A549 treated with Hydrocortisone at 1 μM for 4 hours (cell line): ENCODE measurements at places on chromosomes 1 and 21. TPM values are rescaled to one million over a fixed set of nuclear protein-coding genes. Genes with fewer than 3 reads are reported as not detected.

Gene CLCNKA
- total RNA-seq: 0.03 to 0.06 TPM (median 0.06 TPM) in 3 of 5 replicates, not detected in the others

Gene TGFB2
- total RNA-seq: 10.1 to 13.5 TPM (median 12.3 TPM) in 5 replicates

Gene GFI1
- total RNA-seq: 0.10 to 0.40 TPM (median 0.20 TPM) in 5 replicates

Gene LCE1C
- not detected in 5 replicates for total RNA-seq

Gene FAM151A
- 0.15 to 0.29 TPM (median 0.24 TPM) in 5 replicates for total RNA-seq

Gene ADCY10
- 0.03 to 0.38 TPM (median 0.10 TPM) in 3 of 5 replicates, not detected in the others for total RNA-seq

Gene TSTD1
- 0.36 to 0.44 TPM (median 0.39 TPM) in 4 of 5 replicates, not detected in the other for total RNA-seq

Gene CNKSR1
- total RNA-seq: 0.15 to 0.51 TPM (median 0.30 TPM) in 5 replicates

Gene PGLYRP4
- total RNA-seq: not detected in 5 replicates

Gene LRIG2
- 2.7 to 4.0 TPM (median 3.5 TPM) in 5 replicates for total RNA-seq

Gene LCE2A
- not detected in 5 replicates for total RNA-seq

Gene C1QB
- not detected in 5 replicates for total RNA-seq

Gene RAB3GAP2
- 9.7 to 17.6 TPM (median 13.3 TPM) in 5 replicates for total RNA-seq

Gene ADGRL4
- total RNA-seq: not detected in 5 replicates

Gene SPATA1
- 0.63 to 1.6 TPM (median 1.5 TPM) in 5 replicates for total RNA-seq

Gene CADM3
- total RNA-seq: 0.02 to 0.15 TPM (median 0.08 TPM) in 5 replicates

Gene KRTAP10-4
- not detected in 5 replicates for total RNA-seq

Gene KRTAP20-2
- not detected in 5 replicates for total RNA-seq

Gene FAM167B
- total RNA-seq: 0.16 to 0.70 TPM (median 0.55 TPM) in 5 replicates

Gene CCDC181
- total RNA-seq: 0.06 to 0.22 TPM (median 0.13 TPM) in 4 of 5 replicates, not detected in the other

Gene CD247
- total RNA-seq: 0.38 to 0.83 TPM (median 0.61 TPM) in 5 replicates

Gene GIPC2
- total RNA-seq: 0.03 to 0.07 TPM in 2 of 5 replicates, not detected in the others

Gene C1orf226
- total RNA-seq: 0.70 to 0.93 TPM (median 0.79 TPM) in 5 replicates

Gene PLPPR4
- total RNA-seq: 0.02 TPM in 1 of 5 replicates, not detected in the others

Gene BCL2L15
- total RNA-seq: 0.52 to 0.73 TPM (median 0.61 TPM) in 5 replicates

Gene POLR3C
- total RNA-seq: 34.7 to 43.8 TPM (median 38.0 TPM) in 5 replicates

Gene S100A5
- 0.64 to 1.2 TPM (median 0.83 TPM) in 5 replicates for total RNA-seq

Gene NR1I3
- not detected in 5 replicates for total RNA-seq

Gene CEP85
- 11.1 to 13.8 TPM (median 12.3 TPM) in 5 replicates for total RNA-seq

Gene FAM110D
- 0.06 TPM in 4 of 5 replicates, not detected in the other for total RNA-seq

Gene HNRNPCL1
- total RNA-seq: not detected in 5 replicates

Gene A3GALT2
- total RNA-seq: not detected in 5 replicates

Gene SLAMF7
- 0.99 to 2.1 TPM (median 1.8 TPM) in 5 replicates for total RNA-seq

Gene SPRR2A
- total RNA-seq: not detected in 5 replicates

Gene DCST2
- total RNA-seq: 0.37 to 0.77 TPM (median 0.52 TPM) in 5 replicates

Gene GJA8
- not detected in 5 replicates for total RNA-seq

Gene KCND3
- 0.01 to 0.05 TPM (median 0.02 TPM) in 4 of 5 replicates, not detected in the other for total RNA-seq

Gene PGBD5
- total RNA-seq: 0.31 to 0.48 TPM (median 0.44 TPM) in 5 replicates

Gene FMO5
- 0.35 to 0.64 TPM (median 0.39 TPM) in 5 replicates for total RNA-seq

Gene NTMT2
- total RNA-seq: not detected in 5 replicates

Gene AURKAIP1
- total RNA-seq: 95.4 to 183 TPM (median 168 TPM) in 5 replicates

Gene FNDC7
- total RNA-seq: 0.02 to 0.07 TPM in 2 of 5 replicates, not detected in the others

Gene TMEM54
- total RNA-seq: 26.2 to 45.3 TPM (median 41.0 TPM) in 5 replicates

Gene OLIG2
- not detected in 5 replicates for total RNA-seq

Gene OR6N2
- not detected in 5 replicates for total RNA-seq

Gene MEX3A
- total RNA-seq: 1.2 to 2.4 TPM (median 2.2 TPM) in 5 replicates
